Right cardiac atrium (tissue), 5 donors: ENCODE measurements at places on chromosomes 5 and 9.

DNA sequence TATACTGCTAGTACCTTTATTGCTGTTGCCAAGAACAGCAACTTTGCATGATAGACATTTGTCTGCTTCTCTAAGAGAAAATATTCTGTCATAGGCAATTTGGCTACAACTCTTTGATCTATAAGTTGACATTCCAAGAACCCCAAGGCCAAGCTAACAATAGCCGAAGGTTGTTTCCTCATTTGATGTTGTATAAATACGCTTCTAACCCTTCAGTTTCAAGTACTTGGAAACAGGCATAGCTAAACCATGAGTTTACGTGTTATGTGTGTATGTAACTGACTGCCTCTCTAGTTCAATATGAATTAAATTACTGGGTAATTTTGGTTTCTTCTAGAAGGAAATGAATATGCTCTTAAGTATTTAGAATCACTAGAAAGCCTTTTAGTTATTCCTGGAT is 1034.0 kb downstream of the TLE4 start:
- DNase-seq, result no peak

DNA sequence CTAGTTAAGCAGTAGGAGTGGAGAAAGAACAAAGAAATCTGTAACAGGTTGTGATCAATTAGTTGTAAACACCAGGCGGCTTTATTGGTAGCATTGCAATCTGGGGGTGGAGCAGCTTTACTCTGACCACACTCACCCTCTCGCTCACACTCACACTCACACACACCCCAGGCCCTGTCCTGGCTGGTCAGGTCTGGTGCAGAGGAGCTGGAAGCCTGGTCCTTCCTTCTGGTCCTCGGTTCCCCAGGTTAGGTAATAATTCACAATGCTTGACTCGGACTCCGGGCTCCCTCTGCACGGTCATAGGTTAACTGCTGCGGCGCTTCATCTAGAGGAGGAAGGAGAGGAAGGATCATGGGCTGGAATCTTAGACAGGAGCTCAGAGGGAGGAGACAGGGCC is 1.6 kb downstream of the CCL19 start:
- DNase-seq, result no peak

- no peak for DNase-seq
Observed at GRCh38 chr5:67969176-67969575, 246.4 kb upstream of the PIK3R1 start.

DNA sequence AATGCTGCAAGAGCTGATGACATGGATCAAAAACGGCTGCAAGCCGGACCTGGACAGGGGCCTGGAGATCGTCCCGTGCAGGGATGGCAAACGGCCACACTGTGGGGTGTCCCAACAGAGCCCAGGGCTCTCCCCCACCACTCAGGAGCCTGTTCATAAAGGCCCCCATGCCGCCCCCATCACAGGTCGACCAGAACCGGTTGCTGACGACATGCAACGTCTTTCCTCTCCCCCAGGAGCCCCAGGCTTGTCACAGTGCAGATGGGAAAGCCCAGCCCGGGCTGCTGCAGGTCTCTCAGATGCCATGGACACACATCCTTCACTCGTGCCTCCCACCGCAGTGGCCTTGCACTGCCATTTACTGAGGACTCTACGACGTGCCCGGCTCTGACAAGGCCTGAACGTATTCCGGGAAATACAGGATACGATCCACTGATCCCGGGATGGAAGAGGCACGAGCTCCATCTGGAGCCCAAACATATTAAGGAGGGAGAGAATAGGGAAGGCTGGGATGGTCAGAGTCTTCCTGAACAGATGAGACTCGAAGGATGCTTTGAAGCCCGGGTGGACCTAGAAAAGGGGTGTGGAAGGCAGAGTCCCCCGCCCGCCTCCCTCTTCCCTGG is 76.5 kb upstream of the SARDH start:
- DNase-seq, result peak; percentile 87

GRCh38 chr9:137703842-137704508 is 85.2 kb downstream of the EHMT1 start:
- DNase-seq, result no peak

DNA sequence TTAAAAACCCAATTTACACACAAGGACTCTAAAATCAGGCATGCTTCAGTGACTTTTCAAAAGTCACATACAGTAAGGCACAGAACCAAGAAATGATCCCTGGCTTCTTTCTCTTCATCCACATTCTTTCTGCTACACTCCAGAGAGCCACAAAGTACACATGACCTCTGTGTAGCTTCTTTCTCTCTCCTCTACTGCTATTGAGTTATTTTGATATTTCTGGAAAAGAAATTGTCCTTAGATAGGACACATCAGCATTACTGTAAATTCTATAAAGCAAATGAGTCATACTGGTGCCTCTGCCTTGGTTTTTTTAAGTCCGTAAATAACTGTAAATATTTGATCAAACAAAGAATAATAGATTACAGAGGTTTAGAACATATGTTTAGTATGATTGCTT is 96.3 kb downstream of the KIAA0825 start:
- DNase-seq, result no peak

GRCh38 chr9:37792122-37792521 is 7.3 kb upstream of the EXOSC3 start:
- no peak for DNase-seq

DNA sequence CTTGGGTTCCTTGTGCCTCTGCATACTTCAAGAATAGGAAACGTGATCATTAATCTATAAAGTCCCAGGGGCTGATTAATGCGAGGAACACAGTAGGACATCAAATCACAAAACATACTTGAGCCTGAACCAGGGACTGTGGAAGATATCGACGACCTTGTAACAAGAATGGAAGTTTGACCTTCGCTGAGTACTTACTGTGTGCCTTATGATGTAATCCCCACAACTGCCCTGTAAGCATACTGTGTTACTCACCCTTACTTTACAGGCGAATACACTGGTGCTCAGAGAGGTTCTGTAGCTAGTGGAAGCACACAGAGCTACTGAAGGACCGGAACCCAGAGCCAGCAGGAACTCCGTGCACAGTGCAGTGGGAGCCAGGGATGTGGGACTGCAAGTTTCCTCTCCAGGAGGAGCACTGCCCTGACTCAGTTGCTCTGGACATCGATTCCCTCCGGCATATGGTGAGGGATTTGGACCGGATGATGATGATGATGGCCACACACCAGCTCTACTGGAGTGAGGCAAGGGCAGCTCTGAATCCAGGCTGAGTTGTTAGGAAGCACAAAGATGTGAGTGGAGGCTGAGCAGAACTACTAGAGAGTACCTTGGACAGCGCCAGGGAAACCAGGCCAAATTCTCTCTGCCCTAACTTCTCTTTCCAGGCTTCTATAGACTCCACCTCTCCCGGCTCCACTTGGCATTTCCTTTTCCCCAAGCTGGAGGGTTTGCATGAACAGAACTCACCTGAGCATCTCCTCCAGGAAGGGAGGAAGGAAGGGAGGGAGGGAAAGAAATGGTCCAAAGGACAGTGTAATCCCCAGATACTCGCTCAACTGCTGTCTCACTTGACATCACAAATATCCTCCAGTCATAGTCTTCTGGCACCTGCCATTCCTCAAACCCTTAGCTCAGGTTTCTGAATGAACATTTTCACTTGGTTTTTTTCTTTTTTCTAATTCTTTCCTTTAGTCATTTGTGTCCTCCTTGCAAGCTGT is 1.5 kb upstream of the GABBR2 start:
- DNase-seq, result no peak

GRCh38 chr5:168916266-168916665 is 337.1 kb upstream of the PANK3 start:
- peak; percentile 83 for DNase-seq

DNA sequence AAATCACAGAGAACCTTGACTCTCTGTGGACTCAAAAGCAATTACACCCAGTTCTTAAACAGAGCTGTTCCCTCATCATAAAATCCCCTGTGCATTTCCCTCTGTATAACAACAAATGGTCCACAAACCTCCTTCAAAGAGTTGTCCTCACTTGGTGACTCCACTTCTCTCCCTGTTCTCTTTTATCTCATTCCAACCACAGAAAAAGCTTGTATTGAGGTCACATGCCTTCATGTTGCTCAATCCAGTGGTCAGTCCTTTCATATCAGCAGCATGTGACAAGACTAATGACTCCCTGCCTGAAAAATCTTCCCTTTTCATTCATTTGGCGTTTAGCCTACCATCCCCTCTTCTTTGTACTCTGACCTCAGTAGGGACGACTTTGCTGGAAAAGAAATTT is 158.0 kb downstream of the DEPDC1B start:
- no peak for DNase-seq

- DNase-seq, result no peak
Observed at GRCh38 chr5:111075520-111075919, 4.0 kb downstream of the TSLP start.

DNA sequence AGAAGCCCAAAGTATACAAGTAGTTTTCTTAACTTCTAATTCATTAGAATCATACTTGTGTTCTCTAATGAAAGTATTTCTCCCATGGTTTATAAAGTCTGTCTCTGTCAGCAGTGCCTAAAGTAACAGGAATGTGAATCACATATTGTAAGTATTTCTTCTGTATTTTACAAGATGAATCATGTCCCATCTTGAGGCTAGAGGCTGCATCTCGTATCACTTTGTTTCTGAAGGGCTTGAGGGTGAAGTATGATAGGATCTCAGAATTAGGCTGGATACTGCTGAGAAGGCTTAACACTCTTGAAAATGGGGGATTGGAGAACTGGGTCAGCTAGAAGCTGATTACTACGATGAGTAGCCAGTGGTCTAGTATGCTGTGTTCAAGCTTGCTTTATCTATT is 242.2 kb upstream of the ACTBL2 start:
- no peak for DNase-seq
